Natural killer cell treated with Interleukin-12 subunit alpha and Interleukin-12 subunit beta and Interleukin-15 and Interleukin-18, amount 100 ng/mL, for 72 hours (primary cell): ENCODE measurements at places on chromosomes 13 and 19.

- no peak for DNase-seq
Observed at GRCh38 chr19:6223461-6224307, 56.1 kb downstream of the MLLT1 start.

- no peak for DNase-seq
Observed at GRCh38 chr13:77580748-77581147, 45.2 kb downstream of the SCEL start.

DNA sequence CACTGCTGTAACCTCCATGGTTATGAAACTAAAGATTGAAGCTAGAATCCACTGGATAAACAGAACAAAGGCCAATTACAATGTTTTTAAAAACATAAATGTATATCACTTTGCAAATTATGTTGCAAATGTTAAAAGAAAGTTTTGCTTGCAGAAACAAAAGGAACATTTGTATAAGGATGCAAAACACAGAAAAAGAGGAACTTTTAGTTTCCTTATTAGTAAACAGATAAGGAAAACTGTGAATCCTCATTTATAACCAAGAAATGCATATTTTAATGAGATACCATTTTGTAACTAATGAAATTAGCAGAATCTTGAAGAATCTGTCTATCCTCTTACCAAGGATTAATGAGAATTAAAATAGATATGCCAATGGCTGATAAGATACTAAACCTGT is 32.3 kb downstream of the LPAR6 start:
- no peak for DNase-seq

GRCh38 chr13:22114630-22115311 is 443.9 kb downstream of the FGF9 start:
- DNase-seq, result peak; percentile 82

GRCh38 chr13:22009500-22009899 is 338.6 kb downstream of the FGF9 start:
- DNase-seq, result no peak

DNA sequence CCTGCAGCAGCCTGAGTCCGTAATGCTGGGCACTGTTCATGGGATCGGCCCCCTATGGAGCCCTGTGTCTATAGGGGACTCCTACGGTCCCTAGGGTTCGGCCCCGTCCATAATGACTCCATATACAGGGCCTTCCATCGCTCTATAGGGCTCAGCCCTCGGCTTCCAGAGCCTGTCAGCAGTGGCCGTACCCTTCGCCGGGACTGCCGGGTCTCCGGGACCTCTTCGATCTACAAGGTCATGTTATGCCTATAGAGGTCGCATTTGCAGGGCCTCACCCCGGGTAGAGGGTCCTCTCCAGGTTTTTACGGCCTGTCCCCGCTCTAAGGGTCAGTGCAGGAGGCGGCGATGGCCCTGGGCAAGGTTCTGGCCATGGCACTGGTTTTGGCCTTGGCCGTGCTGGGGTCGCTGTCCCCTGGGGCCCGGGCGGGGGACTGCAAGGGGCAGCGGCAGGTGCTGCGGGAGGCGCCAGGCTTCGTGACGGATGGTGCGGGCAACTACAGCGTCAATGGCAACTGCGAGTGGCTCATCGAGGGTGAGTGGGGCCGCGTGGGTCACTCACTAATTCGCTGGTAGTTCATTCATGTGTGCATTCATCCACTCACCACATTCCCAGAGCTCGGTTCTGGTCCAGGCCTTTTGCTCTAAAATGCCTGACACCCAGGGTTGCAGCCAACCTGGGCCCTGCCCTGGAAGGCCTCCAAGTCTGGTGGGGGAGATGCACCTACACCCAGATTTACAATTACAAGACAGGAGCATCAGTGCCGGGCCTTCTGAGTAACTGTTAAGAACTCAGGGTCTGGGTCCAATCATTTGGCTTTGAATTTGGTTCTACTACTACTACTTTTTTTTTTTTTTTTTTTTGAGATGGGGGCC is 699 bp downstream of the MEGF8 start:
- DNase-seq, result no peak

DNA sequence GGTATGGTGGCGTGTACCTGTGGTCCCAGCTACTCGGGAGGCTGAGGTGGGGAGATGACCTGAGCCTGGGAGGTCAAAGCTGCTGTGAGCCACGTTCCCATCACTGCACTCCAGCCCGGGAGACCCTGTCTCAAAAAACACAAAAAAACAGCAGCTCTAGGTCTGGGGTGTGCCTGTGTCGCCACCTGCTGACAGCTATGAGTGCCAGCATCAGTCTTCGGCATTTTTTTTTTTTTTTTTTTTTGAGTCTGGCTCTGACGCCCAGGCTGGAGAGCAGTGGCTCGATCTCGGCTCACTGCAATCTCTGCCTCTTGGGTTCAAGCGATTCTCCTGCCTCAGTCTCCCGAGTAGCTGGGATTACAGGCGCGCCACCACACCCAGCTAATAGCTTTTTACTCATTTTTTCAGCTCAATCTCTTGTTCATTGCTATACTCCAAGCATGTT is 10.1 kb downstream of the AP2S1 start:
- no peak for DNase-seq

DNA sequence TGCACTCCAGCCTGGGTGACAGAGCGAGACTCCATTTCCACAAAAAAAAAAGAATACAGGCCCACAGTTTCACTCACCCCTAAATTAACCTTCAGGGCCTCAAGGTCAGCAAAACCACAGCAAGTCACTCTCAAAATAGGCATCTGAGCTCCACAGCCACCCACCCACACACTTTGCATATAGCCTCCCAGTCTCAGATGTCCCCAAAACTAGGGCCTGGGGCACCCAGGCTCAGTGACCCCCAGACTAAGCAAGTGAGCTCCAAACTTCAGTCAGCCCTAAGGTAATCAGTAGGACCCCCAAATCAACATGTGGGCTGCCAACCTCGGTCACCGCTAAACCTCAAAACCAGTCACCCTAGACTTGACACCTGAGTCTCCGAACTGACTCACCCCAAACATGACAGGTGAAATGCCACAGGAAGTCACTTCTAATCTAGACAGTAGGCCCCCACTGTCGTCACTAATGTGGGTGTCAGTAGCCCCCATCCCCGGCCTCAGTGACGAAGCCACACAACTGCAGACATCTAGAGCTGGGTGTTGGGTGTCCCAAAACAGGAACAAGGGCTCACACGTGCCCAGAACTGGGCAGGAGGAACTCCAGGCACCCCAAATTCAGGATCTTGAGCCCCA is 13.9 kb downstream of the RABAC1 start:
- DNase-seq, result peak; percentile 75

DNA sequence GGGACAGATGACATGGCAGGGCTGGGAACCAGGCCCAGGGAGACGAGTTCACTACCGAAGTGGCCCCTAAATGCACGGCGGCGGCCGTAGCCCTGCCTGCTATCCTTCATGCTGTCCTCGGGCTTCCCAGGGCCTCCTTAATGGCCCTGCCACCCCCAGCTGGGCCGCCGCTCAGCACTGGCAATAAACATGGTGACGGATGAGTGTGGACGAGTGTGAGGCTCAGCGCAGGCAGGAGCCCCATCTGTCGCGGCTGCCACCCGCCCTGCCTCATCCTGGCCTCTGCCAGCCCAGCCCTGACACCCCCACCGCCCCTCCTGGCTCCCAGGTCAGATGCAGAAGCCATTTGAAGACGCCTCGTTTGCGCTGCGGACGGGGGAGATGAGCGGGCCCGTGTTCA is 13.6 kb downstream of the PIN1 start:
- no peak for DNase-seq

DNA sequence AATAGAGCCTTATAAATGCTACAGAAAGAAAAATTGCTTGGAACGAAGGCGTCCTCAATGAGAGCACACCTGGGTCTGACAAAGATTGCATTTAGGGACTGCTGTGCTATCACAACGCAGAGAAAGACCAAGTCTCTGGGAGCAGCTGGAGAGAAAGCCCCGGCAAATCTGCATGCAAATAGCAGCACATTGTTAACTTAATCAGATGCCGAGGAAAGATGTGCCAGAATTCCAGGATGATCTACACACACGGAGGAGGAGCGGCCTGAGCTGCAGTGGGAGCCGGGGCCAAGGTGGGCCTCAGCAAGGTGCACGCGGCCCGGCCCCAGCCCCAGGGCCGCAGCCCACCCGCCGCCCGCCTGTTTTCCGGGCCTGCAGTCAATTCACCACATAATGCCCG is 1.4 kb downstream of the ZNF536 start:
- DNase-seq, result no peak

DNA sequence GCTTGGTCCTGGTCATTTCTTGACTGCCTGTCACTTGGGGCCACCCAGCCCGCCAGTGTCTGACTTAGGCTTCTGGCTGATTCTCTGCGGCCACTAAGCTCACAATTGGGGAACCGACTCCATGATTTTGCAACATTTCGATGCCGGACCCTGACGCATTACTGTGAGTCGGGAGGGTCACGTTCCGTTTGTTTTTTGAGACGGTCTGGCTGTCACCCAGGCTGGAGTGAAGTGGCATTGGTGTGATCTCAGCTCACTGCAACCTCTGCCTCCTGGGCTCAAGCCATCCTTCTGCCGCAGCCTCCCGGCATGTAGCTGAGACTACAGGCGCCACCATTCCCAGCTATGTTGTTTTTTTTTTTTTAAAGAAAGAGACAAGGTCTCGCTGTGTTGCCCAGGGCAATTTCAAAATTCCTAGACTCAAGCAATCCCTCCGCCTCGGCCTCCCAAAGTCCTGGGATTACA is 3.2 kb upstream of the ADAT3 start:
- DNase-seq, result no peak

- no peak for DNase-seq
Observed at GRCh38 chr19:42191330-42191729, 26.1 kb downstream of the DEDD2 start.

- DNase-seq, result no peak
Observed at GRCh38 chr19:29547361-29547960, 21.7 kb downstream of the VSTM2B start.

DNA sequence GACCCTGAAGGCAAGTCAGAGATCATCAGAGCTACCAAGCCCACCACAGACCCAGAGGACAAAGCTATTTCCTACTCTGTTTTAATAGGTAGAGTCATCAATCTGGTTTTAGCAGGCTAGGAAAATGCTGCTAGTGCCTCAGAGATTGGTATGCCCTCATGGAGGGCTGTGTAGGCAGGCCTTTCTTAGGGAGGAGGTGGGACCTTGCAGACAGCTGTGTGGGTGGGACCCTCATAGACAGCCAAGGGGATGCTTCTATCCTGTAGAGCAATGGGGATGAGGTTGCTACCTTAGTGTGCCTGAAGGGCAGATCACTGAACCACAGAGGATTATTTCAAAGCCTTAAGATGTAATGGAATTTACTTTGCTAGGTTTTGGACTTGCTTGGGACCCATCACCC is 534.9 kb upstream of the KLF12 start:
- no peak for DNase-seq

GRCh38 chr19:46133101-46133627 is 8.7 kb upstream of the IGFL3 start:
- DNase-seq, result no peak

- DNase-seq, result no peak
Observed at GRCh38 chr13:28494778-28495537, at the start of gene FLT1. Gene FLT1 (minus strand): TSS chr13:28495128. CDS start chr13:28494843, 285 bp downstream.

- DNase-seq, result no peak
Observed at GRCh38 chr19:47518139-47518538, 3.3 kb upstream of the NAPA start.

- DNase-seq, result no peak
Observed at GRCh38 chr13:95262837-95263384, 38.3 kb downstream of the ABCC4 start.

GRCh38 chr19:35231956-35232645 is 3.6 kb upstream of the FAM187B start:
- DNase-seq, result no peak

DNA sequence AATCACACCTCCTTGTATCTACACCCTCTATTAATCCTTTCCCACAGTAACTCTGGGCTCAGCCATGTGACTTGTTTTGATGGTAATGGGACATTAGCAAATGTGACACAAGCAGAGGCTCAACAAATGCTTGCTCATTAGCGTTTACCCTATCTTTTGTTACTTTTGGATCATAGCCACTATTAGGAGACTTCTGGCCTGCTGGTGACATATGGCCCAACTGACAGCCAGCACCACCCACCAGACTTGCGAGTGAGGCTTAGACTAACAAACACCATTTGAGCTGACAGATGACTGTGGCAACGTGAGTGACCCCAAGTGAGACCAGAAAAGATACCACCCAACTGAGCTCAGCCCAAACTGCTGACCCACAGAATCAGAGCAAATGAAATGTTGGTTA is 154.1 kb downstream of the OLFM4 start:
- no peak for DNase-seq

GRCh38 chr13:114151031-114151430 is 18.6 kb upstream of the RASA3 start:
- DNase-seq, result no peak

DNA sequence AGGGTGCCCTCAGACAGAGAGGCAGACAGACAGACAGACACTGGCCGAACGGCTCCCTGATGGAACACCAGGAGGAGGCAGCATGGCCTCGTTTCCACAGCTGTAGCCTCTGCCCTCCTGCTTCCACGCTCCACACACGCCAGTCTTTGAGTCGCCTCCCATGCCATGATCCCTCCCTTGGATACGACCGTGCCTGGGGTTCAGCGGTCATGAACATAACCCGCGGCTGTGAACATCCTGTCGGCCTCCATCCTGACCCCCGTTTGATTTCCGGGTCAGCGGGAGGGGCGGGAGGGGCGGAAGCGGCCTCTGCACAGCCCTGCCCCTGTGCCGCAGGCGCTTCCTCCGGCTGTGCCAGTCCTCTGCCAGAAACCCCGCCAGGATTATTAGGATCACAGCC is 23.4 kb downstream of the GP6 start:
- no peak for DNase-seq

- DNase-seq, result peak; percentile 75
Observed at GRCh38 chr19:45638930-45639729, at the start of gene EML2. Gene EML2 (minus strand): TSS chr19:45639397. CDS start chr19:45639376, 21 bp downstream.

- no peak for DNase-seq
Observed at GRCh38 chr13:71879129-71879535, 12.1 kb upstream of the DACH1 start.

- no peak for DNase-seq
Observed at GRCh38 chr19:11534948-11535347, 3.7 kb upstream of the CNN1 start.

- no peak for DNase-seq
Observed at GRCh38 chr13:106284358-106284757, 251.1 kb downstream of the EFNB2 start.

DNA sequence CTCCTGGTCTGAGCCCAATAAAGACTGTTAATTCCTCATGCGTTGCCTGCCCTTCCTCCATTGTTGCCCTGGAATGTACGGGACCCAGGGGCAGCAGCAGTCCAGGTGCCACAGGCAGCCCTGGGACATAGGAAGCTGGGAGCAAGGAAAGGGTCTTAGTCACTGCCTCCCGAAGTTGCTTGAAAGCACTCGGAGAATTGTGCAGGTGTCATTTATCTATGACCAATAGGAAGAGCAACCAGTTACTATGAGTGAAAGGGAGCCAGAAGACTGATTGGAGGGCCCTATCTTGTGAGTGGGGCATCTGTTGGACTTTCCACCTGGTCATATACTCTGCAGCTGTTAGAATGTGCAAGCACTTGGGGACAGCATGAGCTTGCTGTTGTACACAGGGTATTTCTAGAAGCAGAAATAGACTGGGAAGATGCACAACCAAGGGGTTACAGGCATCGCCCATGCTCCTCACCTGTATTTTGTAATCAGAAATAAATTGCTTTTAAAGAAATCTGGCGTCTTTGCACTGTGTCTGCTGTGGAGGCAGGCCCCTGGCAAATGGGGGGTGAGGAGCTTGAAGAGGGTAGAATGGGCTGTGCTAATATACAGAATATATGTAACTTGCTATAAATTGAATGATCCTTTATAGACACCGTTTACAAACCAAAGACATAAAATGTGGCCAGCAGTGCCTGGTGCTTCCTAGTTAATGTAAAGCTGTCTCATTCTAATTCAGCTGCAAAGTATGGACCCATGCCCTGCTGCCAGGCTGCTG is 4.2 kb upstream of the RPS11 start:
- DNase-seq, result no peak

- DNase-seq, result no peak
Observed at GRCh38 chr19:6613711-6614110, 22.8 kb upstream of the CD70 start.
